ENCODE measurements at places on chromosomes 6 and 20.

DNA sequence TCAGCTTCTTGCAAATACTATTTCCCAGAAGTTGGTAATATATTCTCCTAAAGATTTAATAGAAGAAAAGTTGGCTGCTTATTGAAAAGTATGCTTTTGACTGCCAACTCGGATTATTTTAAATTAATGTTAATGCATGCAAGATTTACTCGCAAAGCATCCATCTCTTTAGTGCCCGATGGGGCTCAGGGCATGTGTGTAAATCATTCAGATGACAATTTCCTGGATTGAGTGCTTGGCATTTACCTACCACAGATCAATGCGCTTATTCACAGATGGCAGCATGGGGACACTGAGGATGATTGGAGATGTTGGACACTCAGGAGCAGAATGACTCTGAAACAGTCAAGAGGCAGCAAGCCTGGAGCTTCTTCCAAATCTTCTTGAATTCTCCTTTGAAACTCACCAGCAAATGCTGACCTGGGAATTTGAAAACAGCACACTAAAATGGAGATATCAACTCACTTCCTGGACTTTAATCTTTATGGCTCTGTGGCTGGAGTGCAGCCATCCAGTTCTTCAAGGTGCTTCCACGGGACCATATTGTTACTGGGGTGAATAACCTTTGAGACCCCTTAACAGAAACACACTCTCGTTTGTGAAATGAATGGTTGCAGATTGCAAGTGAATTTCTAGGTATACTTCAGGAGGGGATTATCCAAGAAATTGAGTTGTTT lies 34.1 kb upstream of the TIAM2 start:
- DNase-seq, result no peak

- DNase-seq, result no peak
Observed at GRCh38 chr6:5379647-5380242, 118.4 kb downstream of the FARS2 start.

DNA sequence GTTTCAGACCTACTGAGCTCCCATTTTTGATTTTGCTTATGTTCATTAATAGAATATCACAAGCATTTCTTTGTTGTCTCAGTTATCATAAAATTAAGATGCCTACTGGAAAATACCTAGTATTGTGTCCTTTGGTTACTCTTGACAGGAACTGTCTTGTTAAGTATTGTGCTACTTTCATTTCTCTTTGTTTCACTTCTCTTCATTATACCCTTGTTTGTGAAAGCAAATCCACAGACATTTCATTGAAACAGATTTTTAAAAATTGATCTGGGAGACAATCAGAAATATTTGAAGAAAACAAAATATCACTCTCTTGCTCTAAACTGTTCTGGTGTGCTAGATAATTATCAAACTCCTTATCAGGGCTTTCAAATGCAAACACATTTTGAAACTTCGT lies 290.5 kb upstream of the EYS start:
- DNase-seq, result no peak

- no peak for DNase-seq
Observed at GRCh38 chr6:145621776-145622175, 113.5 kb downstream of the EPM2A start.

DNA sequence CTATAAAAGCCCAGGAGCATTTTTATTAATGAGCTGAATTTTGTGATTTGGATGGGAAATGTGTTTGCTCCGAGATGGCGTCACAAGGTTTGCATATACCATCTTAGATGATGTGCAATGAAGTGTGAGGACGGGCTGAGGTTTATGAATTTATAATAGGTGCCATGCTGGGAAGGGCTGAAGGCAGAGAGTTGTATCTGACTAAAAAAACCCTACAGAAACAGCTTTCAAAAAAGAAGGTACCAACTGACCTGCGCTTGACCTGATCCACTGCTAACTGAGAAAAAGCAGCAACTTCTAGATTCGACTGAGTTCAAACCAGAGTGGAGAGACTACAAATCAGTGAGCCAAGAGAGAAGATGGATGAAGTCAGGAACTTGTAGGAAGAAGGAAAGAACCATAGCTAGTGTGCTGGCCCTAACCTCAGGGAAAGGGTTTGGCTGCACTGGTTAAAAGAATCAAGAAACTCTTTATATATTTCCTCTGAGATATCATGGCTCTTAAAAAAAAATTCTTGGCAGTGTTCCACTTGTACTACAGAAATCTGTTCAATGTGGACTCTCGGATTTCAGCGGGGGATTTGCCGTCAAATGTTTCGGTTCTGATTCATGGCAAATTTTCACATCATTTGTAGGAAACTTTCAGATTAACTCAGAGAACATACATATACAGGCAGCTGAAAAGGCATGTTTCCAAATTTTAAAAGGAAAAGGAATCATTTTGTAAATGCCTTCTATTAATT lies 56.5 kb upstream of the HDGFL1 start:
- no peak for DNase-seq

DNA sequence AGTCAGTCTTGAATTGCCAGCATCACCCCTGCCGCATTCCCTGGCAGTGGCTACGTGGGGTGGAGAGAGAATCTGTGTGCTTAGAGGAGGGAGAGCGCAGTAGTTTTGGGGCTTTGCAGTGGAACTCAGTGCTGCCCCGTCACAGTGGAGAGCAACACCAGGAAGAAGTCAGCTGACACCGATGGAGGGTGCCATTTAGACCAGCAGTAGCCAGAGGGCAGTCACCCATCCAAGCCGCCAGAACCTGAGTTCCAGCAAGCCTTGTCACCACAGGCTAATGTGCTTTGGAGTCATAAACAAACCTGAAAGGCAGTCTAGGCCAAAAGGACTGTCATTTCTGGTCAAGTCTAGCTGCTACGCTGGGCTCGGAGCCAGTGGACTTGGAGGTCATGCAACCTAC lies 22.0 kb upstream of the PERP start:
- DNase-seq, result no peak

GRCh38 chr6:149075616-149076354 lies 241.7 kb upstream of the TAB2 start:
- DNase-seq, result no peak

GRCh38 chr6:168048724-168049025 lies 30.3 kb downstream of the FRMD1 start:
- DNase-seq, result no peak
